GM03348 (cell line): ENCODE measurements at places on chromosomes 2 and 18.

GRCh38 chr2:26901326-26902183 lies 53.6 kb downstream of the DPYSL5 start:
- DNase-seq, result no peak

GRCh38 chr2:45382744-45383143 lies 228.3 kb downstream of the SRBD1 start:
- no peak for DNase-seq

DNA sequence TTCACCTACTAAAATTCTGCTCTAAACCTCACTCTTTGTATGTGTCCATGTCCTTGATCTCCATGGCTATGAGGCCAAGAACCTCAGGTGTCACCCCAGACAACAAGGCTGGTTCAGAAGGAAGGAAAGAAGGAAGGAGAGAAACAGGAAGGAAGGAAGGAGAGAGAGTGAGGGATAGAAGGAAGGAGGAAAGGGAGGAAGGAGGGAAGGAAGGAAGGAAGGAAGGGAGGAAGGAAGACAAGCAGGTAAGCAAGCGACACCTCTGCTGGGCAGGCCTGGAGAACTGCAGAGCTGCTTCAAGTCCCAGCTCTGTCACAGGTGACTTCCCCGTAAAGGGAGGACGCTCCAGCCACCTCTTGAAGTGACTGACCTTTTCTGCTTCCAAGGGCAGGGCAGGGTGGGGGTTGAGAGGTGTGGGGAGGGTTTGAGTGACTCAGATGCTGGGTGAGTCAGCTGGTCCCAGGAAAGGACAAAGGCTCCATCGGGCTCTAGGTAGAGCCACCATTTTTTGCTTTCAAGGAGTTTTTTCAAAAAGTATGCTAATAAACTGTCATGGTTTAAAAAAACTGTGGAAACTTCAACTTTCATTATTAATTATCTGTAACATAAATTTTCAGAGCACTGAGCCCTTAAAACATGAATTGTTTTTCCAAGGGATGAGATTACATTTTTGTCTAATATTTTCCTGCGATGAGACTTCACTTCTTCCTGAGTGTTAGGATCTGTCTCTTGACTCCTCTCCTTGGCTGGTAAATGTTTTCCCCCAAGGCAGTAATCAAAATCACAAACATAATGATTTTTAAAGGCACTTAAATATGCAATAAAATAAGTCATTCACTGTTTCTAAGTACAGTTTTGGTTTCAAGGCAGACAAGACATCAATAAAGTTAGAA lies 90.1 kb upstream of the L3MBTL4 start:
- no peak for DNase-seq

DNA sequence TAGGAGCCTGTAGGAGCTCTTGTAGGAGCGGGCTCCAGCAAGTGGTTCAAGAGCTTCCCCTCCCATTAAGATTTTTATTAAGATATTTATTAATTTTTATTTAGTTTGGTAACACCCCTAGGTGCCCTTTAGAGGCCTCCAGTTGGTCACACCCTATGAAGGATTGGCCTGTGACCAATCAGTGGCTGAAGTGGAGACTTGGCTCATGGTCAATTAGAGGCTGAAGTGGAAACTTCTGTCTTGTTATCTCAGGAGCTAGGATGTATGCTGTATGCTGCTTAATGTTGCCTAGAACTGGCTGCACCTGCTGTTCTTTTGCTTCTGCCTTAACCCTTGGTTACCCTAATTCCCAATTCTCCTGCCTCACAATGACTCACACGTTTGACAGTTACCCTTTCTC lies 48.7 kb downstream of the DHRS9 start:
- DNase-seq, result no peak

DNA sequence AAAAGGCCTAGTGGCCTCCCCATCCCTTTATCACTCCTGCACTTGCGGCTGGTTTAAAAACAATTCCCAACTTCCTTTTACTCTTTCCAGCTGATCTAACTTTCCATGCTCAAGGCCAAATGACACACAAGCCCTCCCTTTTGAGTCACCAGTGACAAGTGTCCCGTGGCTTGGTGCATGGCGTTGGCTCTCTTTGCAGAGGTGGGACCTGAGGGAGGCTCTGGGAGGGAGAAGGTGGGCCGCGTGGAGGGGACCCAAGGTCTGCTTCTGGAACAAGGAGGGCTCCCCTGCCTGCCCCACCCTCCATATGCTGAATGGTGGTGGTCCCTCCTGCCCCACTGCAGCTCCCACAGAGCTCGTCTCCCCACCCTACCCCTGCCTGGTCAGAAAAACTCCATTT lies 30.8 kb upstream of the HPCAL1 start:
- no peak for DNase-seq

DNA sequence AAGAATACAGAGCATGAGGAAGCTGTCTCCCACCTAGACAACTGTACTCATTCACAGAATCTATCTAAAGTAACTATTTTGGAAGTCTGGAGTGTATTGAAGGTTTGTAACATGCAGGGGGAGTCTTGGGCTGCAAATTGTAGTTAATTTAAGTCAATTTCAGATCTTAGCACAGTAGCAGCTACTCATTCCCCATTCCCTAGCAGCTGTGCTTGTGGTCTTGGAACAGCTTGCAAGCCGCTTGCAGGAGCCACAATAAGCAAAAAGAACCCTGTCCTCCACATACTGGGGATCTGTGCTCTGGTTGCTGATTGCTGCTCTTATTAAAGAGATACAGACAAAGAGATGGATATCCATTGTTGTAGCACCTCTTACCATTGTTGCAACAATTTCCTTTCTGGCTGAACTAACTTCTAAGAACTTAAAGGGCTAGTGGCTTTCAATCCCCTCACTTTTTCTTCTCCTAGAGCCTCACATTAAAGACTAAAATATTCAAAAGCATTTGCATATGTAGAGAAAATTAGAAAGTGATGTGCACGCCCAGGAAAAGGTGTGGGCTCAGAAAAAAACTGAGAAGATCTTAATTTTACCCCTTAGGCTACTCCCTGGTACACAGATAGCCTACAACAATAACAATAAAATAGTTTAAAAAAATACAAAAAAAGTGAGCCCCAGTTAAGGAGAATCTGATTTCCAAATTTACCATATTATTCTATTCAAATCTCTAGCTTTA lies 1775.1 kb upstream of the PIK3C3 start:
- no peak for DNase-seq

DNA sequence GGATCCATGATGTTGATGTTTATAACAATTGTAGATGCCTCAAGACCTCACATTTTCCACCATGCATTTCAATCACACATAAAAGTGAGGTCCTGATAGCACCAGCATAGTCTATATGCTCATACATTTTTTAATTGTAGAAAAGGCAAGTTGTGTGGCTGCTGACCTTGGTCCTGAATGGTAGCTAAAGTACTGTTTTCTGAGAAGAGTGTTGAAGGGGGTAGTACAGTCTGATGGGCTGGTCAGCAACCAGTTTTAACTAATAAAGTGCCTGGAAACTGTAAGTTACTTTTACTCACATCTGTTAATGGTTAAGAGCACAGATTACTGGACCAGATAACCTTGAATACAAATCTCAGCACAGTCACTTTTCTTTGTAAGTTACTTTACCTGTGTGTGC lies 15.9 kb downstream of the ZNF638 start:
- peak; percentile 13 for DNase-seq

DNA sequence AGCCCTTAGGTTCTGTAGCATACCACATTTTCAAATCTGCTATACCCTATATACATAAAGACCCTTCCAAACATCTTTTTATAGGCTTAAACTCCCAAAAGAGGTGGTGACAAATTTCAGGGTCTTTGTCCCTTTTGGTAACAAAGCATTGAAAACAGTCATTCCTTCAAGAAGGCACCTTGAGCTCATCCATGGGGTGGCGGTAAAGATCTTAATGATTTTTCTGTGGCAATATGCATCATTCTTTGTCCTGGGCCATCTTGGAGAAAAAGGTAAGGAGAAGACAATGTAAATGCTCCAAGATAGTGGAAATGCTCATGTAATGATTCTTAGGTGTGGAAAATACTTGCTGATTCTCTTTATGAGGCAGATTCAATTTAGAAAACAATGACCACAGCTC lies 890.5 kb downstream of the CNTNAP5 start:
- no peak for DNase-seq

GRCh38 chr2:36396878-36397539 lies 41.4 kb downstream of the CRIM1 start:
- no peak for DNase-seq

- no peak for DNase-seq
Observed at GRCh38 chr2:47405757-47406156, 2.8 kb downstream of the MSH2 start.

DNA sequence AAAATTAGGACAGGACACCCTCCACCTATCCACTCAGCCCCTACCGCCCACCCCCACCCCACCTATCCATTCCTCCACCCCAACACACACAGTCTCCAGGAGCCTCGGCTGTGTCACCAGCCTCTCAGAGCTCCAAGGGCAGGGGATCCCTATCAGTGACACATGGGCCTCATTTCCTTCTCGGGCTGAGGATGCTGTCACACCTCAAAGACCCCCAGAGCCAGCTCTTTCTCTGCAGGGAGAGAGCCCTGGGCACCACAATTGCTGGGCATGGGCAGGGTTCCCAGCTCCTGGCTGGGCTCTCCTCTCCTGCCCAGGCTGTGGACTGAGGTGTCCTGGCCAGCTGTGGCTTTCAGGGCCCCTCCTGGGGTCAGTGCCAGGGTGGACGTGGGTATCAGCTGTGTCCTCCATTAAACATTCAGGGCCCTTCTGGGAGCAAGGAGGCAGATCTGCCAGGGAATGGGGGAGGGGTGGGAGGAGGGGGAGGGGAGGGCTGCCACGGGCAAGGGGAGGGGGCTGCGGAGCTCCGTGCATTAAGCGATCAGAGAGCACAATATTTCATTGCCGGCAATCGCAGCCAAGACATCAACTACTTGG lies 14.3 kb upstream of the ECEL1 start:
- DNase-seq, result no peak

DNA sequence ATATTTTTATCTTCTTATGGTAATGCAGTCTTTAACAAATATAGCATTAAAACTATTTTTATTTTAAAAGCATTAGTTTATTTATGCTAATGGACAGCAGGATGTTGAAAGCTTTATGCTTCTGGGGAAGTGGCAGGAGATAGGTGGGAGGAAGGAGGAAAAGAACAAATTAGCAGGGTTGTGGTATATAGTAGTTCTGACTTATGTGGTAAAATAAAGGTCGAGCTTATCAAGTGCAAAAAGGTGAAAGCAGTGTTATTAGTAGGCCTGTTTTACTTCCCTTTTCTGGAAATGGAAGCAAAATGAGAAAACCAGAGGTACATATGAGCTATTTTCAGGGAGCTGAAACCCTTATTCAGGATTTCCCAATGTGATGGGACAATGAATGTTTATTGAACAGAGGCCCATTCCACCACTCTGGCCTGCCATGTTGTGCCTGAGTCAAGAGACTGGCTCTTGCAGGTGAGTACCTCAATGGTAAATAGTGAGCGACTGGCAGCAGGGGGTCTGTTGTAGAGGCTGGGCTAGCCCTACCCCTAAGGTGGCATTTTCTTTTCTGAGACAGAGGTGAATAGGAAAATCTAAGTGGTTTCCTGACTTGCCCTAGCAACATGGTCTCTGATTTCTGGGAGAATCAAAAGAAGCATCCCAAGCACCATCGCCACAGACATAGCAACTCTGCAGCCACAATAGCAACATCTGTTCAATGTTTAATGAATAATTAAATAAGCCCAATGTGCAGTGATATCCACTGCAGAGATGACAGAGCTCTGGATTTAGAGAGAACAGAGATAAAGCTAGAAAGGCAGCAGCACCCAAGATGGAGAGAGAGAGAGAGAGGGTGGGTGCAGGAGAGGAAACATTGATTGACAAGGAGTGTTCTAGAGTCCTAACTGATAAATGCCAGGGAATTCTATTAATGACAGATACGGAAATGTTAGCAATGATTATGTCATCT lies 119.7 kb downstream of the UPP2 start:
- no peak for DNase-seq

DNA sequence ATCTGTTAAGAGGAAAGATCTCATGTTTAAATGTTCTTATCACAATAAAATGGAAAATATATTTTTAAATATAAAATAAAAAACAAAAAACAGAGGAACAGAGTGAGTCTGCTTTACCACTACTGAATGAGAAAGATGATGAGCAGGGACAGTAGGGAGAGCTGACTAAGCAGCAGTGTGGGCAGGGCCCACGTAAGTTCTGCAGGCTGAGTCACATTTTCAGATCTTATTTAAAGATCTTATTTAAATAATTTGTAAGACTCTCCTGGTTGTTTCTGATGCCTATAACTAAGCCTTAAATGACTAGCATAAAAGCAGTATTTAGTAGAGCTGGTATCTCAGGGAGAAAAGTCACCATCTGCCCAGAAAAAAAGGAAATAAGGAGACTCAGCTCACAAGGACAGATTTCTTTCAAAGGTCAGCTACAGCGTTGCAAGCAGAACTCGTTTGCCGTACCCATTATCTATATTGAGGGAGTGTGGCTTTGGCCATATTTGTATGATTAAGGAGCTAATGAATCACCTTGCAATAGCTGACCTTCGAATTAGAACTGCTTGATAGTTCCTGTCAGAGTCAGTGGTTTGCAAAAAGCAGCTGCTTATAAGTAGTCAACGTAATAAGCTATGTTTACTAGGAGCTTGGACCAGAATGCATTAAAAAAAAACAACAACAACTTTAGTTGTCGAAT lies 322.1 kb upstream of the CHAC2 start:
- DNase-seq, result peak; percentile 65

DNA sequence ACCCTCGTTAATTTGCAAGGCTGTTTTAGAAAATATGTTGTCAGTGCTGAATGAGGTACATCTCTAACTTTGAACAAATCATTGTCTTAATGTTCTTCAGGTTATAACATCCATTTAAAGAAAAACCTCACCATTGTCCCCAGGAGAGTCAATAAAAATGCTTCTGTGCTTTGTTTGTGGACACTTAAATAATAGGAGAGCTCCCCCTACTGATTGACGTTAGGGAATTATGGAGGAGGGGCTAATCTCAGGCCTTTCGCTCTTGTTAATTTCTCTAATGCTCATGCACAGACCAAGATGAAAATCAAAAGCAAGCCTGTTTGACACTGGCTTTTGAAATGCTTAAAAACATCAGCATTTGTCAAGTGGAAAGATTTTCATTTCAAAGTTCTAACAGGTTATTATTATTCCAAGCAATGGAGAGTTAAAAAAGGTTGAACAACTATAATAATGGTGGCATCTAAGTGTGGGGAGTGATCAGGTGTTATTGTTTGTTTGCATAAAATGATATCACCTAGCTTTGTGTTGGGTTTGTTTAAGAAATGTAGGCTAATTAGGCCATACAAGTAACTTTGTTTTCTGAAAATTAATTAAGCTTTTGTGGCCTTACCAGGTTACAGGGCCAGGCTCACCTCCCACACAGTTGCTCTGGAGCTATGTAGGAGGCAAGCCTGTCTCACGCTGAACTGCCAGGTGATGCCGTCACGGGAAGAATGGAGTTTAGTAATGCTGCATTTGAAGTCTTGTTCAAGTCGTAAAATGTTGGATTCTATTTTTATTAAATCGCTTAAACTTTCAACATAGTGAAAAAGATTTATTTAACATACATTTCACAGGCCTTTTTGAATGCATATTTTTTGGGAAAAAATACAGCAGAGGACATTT lies 51.7 kb upstream of the SMIM21 start:
- peak; percentile 70 for DNase-seq
